ENCODE measurements at places on chromosomes 7 and 10. TPM values are rescaled to one million over a fixed set of nuclear protein-coding genes. Genes with fewer than 3 reads are reported as not detected.
A peak's percentile ranks its signal among the peaks of the same experiment; 100 is the strongest.

ARHGAP22 gene
- total RNA-seq = 0.60 TPM

GRCh38 chr7:111438369-111439289 lies 123.7 kb downstream of the IMMP2L start:
- H3K36me3 ChIP-seq = no peaks in the 10 kb centered on the region
- no peak overlapping the region for H3K4me3 ChIP-seq
- no peaks in the 10 kb centered on the region for H3K27me3 ChIP-seq
- H3K4me1 ChIP-seq = no peaks in the 10 kb centered on the region
- no peak overlapping the region for H3K27ac ChIP-seq
- no peak for DNase-seq

CRPPA gene
- 1.3 TPM for total RNA-seq

DNA sequence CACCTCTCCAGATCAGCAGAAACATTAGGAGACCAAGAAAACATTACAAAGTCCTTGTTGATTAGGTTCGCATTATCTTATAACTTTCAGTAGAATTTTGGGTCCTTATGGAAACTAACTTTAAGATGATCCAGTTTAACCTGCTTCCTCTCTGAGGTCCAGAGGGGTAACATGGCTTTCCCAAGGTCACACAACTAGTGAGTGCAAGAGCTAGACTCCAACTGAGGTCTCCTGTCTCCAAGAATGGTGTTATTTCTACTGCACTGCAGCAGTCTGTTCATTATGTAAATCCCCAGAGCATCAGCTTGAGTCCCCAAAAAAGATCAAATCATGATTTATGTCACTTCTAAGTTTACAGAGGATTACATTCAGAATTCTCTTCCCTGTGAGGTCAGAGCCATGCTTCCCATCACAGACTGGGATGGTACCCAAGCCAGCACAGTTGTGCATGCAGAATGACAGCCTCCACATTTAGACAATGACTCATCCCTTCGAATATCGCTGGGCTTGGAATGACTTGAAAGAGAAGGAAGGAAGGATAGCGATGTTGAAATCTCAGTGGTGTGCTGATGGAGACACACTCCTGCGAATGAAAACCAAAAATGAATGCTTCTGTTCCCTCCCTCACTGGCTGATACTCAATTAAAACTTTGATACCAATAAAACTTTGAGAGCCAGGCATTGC lies 163.1 kb upstream of the PLXNA4 start:
- no peak for DNase-seq
- no peak overlapping the region for H3K4me3 ChIP-seq
- H3K27ac ChIP-seq = no peak overlapping the region
- no peaks in the 10 kb centered on the region for H3K36me3 ChIP-seq
- no peaks in the 10 kb centered on the region for H3K27me3 ChIP-seq

GRCh38 chr10:113644185-113645120 lies 19.4 kb downstream of the NRAP start:
- H3K4me3 ChIP-seq = no peak overlapping the region
- no peaks in the 10 kb centered on the region for H3K4me1 ChIP-seq
- no peak for DNase-seq
- no peaks in the 10 kb centered on the region for H3K36me3 ChIP-seq

LRRC18 gene
- not detected for total RNA-seq

DNA sequence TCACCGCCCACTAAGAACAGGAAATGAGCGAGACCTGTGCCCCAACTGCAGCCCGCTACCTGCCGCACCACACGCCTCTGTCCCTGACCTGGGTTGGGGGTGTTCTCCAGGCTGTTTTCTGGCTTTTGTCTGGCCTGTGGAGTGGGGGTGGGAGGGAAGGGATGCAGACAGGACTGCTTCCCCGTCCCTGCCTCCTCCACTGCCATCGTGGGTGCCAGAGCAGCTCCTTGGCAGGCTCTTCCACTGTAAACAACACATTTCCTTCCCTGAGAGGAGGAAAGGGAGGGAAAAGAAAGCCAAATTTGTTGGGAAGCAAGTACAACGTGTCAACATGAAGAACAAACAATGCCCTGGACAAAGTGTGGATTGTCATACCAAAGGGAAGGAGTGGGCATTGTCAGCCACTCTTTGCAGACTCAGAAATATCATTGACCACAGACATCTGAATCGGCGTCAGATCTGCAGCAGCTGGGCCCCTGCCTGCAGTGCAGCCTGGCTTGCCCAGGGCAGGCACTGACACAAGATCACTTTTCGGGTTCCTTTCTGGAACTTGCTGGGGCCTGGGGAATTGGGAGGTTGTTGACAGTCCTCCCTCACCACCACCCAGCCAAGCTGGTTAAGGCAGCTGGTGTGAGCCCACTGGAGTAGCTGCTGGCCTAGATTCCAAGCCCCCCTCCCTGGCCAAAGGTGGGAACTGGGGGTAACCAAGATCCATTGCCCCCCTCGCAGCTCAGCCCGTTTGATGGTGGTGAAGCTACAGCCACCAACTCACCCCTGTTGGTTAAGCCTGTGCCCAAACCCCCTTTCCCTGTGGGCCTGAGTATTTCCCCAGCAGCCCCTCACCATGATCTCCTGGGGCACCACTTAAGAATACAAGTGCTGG lies 22.6 kb upstream of the TRIM8 start:
- no peaks in the 10 kb centered on the region for H3K4me1 ChIP-seq
- H3K27me3 ChIP-seq = no peaks in the 10 kb centered on the region
- no peak overlapping the region for H3K4me3 ChIP-seq
- DNase-seq = no peak
- H3K27ac ChIP-seq = no peak overlapping the region
- H3K36me3 ChIP-seq = no peaks in the 10 kb centered on the region

PAX2 gene
- total RNA-seq = not detected

DNA sequence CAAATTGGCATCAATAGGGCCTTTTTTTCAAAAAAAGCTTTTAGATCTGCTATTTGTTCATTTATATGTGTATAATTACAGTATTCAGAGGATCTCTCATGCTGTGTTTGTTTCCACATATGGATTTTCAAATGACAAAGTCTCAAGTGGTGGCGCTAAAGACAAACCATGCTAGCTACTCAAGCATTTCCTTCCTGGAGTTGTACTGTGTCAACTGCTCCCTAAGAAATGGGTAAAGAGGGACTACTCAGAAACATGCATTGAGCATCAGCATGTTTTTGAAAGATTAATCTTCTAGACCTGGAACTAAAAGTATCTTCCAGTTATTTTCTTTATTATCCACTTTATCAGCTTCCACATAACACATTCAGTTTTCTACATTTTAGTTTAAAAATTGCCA lies 12.7 kb downstream of the CNTNAP2 start:
- no peak for DNase-seq
- no peaks in the 10 kb centered on the region for H3K4me1 ChIP-seq

DNA sequence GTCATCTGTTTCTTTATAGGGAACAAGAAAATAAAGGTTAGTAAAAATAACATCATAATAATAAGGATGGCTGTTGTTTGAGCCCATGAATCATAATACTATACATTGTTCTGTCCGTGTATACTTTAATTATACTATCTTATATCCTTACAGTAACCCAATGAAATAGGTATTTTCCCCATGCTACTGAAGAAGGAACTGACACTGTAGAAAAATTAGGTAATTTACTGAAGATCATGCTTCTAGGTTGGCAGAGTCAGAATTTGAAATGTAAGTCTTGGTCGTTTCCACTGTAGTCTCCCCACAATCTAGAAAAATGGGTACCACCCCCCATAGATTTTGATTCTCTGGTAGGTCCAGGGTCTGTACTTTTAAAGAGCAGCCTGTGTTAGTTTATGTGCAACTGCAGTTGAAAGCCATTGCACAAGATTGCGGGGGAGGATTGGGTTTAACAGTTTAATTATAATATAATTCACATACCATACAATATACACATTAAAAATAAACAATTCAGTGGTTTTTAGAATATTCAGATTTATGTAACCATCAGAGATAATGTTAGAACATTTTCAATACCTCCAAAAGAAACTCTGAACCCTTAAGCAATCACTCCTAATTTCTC lies 47.7 kb downstream of the SHOC2 start:
- no peak for DNase-seq
- peaks cover 6% of the 10 kb centered on the region for H3K4me1 ChIP-seq
- H3K27me3 ChIP-seq = no peaks in the 10 kb centered on the region
- H3K36me3 ChIP-seq = no peaks in the 10 kb centered on the region
- no peak overlapping the region for H3K4me3 ChIP-seq
- H3K27ac ChIP-seq = no peak overlapping the region

DNA sequence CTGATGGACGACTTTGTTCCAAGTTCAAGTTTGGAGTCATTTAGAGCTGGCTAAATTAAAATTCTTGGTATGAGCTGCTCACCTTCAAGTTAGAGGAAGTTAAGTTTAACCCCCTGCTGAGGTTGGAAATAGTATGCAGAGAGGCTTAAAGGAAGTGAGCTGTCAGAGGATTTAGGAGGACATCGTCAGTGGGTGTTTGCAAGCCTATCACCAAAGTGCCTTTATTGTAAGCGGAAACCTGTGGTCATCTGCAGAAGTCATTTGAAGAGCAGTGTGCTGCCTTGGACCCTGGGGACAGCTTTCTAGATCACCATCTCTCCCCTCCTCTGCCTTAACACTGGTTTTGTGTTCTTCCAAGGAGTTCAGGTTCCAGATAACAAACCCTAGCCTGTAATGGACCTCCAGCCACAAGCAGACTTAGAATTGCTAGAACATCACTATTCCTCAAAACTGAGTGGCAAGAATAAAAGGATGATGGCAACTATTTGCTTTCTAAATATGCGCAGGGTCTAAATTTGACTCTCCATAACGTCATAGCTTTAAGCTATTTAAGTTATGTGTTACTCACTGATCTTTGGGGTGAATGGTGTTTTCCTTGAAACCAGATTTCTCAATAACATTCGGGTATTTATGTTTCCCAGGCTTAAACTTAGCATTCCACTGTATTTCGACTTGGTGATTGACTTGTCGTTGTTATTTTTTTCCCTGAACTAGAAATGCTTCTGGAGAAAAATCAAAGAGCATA lies 93.4 kb downstream of the SLC39A12 start:
- H3K27me3 ChIP-seq = no peaks in the 10 kb centered on the region
- no peak for DNase-seq
- no peak overlapping the region for H3K4me3 ChIP-seq
- H3K4me1 ChIP-seq = no peaks in the 10 kb centered on the region
- H3K27ac ChIP-seq = no peak overlapping the region

UBE3C gene
- total RNA-seq = 64.6 TPM

UCMA gene
- total RNA-seq = not detected

- H3K27me3 ChIP-seq = peaks cover 3% of the 10 kb centered on the region
- no peak overlapping the region for H3K27ac ChIP-seq
- H3K4me3 ChIP-seq = no peak overlapping the region
- no peaks in the 10 kb centered on the region for H3K4me1 ChIP-seq
Observed at GRCh38 chr7:156380261-156380660, 260.3 kb upstream of the RNF32 start.

DNA sequence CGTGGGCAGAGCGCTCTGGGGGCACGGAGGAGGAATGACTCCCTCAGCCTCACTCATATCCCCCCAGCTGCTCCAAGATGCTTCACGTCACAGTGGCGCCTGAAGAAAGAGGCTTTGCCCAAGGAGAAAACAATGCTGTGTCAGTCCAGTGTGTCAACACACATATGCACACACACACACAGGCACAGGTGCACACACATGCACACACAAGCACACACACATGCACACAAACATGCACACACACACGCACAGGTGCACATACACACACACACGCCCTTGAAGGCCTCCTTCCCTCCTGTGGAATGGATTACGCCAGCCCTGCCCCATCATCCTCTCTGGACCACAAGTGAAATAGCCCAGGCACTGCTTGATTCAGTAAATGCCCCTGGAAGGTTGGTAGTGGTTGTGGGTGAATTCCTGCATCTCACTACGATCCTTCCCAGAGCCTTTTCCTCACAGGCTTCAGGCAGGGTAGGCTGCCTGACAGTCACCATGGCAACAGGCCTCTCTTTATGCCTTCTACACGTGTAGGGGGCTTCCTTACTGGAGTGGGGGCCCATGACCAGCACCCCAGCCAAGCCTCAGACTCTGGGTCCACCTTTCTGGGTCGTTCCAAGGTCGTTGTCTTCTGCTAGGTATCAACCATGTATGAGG lies 371.5 kb upstream of the PODXL start:
- DNase-seq = no peak
- no peaks in the 10 kb centered on the region for H3K36me3 ChIP-seq
- H3K4me3 ChIP-seq = no peak overlapping the region
- H3K27me3 ChIP-seq = no peaks in the 10 kb centered on the region

GRCh38 chr7:3605222-3605621 lies 304.2 kb downstream of the SDK1 start:
- no peaks in the 10 kb centered on the region for H3K27me3 ChIP-seq
- H3K36me3 ChIP-seq = no peaks in the 10 kb centered on the region
- no peak overlapping the region for H3K27ac ChIP-seq
- DNase-seq = no peak
- H3K4me1 ChIP-seq = no peaks in the 10 kb centered on the region

- no peaks in the 10 kb centered on the region for H3K36me3 ChIP-seq
- no peak for DNase-seq
- no peak overlapping the region for H3K4me3 ChIP-seq
- no peaks in the 10 kb centered on the region for H3K4me1 ChIP-seq
- H3K27ac ChIP-seq = no peak overlapping the region
Observed at GRCh38 chr7:129940329-129940728, 12.4 kb downstream of the UBE2H start.

GRCh38 chr7:1176891-1177373 lies 16.9 kb upstream of the ZFAND2A start:
- H3K36me3 ChIP-seq = no peaks in the 10 kb centered on the region
- peak; percentile 69 for DNase-seq
- no peaks in the 10 kb centered on the region for H3K27me3 ChIP-seq

NPY gene
- not detected for total RNA-seq

DNA sequence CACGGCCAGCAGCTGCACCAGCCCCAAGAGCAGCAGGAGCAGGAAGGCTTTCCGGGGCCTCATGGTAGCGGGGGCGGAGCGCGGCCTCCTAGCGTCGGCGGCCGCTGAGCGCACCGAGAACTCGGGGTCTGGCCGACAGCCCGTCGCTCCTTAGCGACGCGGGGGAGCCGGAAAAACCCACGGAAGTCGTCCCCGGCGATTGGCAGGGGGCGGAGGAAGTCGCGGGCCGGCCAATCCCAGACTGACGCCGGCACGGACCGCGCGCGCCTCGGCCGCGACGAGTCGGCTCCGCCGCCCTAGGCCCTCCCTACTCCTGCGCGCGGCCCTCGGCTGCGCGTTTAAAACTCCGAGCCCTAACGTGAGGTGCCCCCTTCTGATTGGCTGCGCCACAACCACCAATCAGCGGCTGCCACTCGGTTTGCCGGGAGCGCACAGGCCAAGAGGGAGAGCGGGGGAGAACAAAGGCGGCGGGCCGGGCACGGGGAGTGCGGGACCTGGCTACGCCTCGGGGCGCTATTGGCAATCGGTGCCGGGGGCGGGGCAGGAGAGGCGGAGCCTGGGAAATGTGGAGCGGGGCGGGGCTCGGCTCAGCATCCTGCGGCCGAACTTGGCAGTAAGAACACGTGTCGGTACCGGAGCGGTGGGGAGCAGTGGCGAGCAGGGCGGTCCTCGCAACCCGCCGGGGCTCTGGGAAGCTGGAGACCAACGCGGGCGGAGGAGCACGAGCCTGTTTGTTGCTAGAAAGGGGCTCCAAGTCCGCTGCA lies at the start of gene PDIA4:
TSS of gene PDIA4 (minus strand) at position 160 of the 764 bp plus-strand sequence. CDS start at position 63, 97 bp downstream.
- H3K36me3 ChIP-seq = no peaks in the 10 kb centered on the region
- H3K27ac ChIP-seq = peak within 1 kb of the TSS; percentile 89
- no peaks in the 10 kb centered on the region for H3K27me3 ChIP-seq
- DNase-seq = peak; percentile 98
- peaks cover 17% of the 10 kb centered on the region for H3K4me1 ChIP-seq
